ENCODE measurements at places on chromosomes 4 and X.

GRCh38 chr4:68396756-68397155 is 46.9 kb upstream of the YTHDC1 start:
- no peak for DNase-seq

- no peak for DNase-seq
Observed at GRCh38 chr4:173871643-173872042, 341.6 kb upstream of the HAND2 start.

DNA sequence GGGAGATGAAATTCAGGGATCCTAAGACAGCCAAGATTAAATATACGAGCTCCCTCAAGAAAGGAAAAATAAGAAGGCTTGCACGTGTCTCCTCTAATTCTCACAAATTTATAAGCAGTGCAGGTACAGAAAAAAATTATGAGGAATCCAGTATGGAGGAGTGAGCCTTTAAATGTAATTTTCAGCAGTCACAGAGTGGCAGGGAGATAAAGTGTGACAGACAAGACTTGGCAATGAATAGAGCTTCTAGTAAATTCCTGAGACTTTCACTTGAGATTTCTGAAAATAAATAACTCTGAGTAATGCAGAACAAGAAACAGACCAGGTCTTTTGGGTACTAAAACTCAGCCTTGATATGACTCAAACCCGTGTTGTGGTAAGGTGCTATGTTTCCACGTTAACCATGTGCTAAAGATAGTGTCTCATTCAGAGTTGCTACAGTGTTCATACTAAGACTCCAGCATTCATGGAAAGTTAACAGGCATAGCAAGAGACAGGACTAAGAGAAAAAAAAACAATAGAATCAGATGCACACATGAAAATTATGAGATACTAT is 119.8 kb downstream of the SPOCK3 start:
- DNase-seq: no peak

- DNase-seq: no peak
Observed at GRCh38 chr4:1367936-1368289, 20.9 kb downstream of the UVSSA start.

GRCh38 chr4:39020130-39020529 is 12.1 kb downstream of the TMEM156 start:
- DNase-seq: no peak
